ENCODE measurements at places on chromosomes 11 and 22.
A peak's percentile ranks its signal among the peaks of the same experiment; 100 is the strongest.

GRCh38 chr11:65434667-65435410 lies 12.2 kb downstream of the NEAT1 start:
- DNase-seq = no peak

GRCh38 chr22:19987394-19988306 lies 29.0 kb downstream of the ARVCF start:
- DNase-seq = no peak

GRCh38 chr11:75260396-75261170 lies 20.0 kb downstream of the TPBGL start:
- DNase-seq = no peak

- DNase-seq = no peak
Measured at GRCh38 chr22:41931701-41932269, 5.2 kb upstream of the TNFRSF13C start.

GRCh38 chr22:30221121-30221992 lies 25.2 kb downstream of the LIF start:
- DNase-seq = no peak

GRCh38 chr11:68311160-68312116 lies 953 bp upstream of the LRP5 start:
- DNase-seq = no peak

DNA sequence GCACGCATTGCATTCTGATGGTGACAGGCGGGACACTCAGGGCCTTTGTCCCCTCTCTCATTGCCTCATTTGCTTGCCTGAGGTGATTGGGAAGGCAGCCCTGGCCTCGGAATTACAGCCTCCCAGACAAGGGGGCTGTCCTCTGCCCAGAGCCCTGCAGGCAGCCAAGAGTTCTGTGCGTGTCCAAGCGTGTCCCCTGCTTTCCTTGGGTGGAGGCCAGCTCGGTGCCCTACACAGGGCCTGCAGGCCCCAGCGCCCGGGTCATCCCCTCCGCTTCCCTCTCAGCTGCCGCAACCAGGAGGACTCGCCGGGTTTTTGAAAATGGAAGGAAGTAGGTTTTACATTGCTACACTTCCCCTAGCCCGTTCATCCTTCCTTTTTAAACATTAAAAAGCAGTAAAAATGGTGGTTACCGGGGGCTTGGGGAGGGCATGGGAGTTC lies 1.9 kb downstream of the GRAMD4 start:
- DNase-seq = no peak

DNA sequence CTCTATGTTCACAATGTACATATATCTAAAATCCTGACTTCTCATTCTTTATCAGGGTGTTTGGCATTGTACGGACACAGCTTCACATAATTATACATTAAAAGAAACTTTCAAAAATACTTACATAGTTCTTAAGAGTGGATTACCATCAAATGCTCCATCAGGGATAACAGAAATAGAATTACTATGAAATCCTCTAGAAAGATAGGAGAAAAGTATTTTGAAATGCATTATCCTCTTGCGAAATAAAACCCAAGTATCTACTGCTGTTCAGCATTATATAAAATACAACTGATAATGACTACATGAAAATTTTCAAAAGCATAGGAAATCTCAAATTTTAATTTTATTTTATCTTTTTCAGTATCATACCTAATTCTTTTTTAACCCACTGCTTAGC lies 17.8 kb upstream of the CCDC34 start:
- DNase-seq = no peak

GRCh38 chr11:111082664-111083063 lies 162.9 kb upstream of the POU2AF2 start:
- no peak for DNase-seq

- no peak for DNase-seq
Measured at GRCh38 chr11:46338988-46339666, 8.1 kb upstream of the DGKZ start.

GRCh38 chr11:69730500-69730899 lies 26.7 kb upstream of the FGF19 start:
- DNase-seq = no peak

GRCh38 chr22:24156913-24157821 lies 24.1 kb upstream of the SUSD2 start:
- DNase-seq = peak; percentile 26

- DNase-seq = no peak
Measured at GRCh38 chr22:37026325-37026724, 6.8 kb downstream of the MPST start.

DNA sequence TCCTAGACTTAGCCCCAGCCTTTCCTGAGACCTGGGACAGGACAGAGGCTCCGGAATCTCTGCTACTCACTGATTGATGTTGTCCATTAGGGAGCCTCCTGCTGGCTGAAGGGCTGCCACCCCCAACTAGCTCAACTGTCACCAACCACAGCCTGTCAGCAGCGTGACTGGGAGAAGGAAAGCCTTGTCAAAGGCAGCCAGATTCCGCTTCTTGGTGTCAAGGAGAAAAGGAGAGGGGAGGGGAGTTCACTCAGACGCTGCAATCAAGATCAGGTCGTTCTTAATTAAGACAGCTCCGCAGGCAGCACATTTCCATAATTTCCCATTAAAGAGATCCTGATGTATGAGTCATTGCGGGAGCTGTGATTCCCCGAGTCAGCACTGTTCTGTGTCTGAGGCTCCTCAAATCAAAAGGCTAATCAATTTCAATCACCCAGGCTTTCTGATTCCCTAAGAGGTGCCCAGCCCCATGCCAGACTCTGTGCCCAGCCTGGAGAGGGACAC lies 152.8 kb upstream of the ZBED5 start:
- DNase-seq = no peak

DNA sequence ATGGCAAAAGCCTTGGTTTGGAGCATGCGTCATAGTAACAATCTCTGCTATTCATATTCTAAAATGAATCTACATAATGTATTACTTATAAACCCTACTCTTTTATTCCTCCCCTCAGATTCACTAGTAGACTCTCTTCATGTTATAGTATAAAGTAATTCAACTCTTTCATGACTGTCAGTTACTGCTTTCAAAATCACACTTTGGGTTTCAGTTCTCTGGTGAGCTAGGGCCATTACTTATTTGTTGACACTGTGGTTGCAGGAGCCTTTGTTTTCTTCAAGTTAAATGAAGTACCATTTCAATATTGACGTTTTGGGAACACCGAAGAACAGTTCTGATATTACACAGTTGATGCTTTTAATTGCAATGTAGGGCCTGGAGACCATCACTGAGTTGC lies 378.4 kb downstream of the DDX10 start:
- DNase-seq = no peak

DNA sequence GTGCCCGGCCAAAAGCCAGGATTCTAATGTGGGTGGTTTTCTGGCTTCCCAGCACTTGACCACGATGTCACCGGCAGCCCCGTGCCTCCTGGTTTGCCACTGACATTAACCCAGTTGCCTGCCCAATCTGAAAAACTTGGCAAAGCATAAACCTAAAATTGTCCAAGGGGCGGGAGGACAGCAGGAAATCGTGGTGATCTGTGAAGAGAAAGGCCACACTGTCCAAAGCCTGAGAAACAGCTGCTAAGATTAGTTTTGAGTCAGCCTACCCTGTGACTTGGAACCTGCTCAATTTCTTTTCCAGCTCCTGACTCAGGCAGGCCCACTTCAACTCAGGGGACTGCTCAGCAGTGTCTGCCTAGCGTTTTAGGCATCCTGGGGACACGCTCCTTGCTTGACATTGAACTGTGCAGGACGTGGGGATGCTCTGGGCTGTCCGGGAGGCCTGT lies 8.2 kb upstream of the F2 start:
- no peak for DNase-seq

DNA sequence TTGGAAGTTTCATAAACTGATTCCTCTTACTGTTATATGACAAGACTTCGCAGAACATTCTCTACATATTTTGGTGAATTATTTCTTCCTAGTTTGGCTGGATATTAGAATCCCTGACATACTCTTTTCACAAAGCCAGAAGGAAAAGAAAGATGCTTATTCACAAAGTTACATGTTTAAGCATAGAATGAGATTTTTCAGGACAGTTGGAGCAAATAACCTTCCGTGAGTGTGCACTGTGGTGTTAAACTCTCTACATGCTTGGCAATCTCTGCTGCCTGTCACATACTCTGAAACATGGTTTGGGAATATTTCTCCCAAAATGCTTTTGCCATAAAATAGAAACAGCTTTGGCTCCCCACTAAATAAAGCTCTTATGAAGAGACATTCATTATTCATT lies 230.0 kb upstream of the MTNR1B start:
- DNase-seq = no peak

DNA sequence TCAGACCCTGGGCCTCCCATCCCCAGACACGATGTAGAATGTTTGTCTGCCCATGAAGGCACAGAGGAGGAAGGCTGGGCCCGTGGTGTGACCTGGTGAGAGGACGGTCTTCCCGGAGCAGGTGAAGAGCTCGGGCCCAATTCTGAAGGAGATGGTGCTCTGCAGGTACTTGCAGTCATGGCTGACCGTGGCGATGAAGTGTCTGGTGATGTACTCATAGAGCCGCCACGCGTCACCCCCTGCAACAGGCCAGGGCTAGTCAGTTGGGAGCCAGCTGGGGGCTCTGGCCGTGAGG lies 10.0 kb upstream of the PPM1F start:
- DNase-seq = no peak

DNA sequence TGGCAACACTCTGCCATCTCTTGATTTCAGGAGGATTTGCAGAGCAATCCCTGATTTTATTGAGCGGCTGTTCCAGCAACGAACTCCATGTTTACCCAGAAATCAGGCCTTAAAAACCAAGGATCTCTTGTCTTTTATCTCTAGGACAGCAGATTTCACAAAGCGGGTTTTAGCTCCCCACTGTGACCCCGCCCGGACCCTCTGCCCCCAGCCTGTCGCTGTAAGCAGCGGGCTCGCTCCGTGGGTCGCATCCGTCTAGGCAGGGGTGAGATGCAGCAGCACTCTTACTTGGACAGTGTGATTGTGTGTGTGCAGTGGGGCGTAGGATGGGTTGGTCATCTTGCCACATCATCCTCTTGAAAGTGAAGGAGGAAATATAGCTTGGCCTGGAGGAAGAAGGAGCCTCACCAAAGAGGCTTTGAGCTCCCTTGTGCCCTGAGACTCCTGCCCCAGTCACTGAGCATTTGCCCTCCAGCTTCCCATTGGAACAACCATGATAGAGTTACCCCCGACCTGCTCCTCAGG lies 189.2 kb upstream of the TBCEL start:
- no peak for DNase-seq

DNA sequence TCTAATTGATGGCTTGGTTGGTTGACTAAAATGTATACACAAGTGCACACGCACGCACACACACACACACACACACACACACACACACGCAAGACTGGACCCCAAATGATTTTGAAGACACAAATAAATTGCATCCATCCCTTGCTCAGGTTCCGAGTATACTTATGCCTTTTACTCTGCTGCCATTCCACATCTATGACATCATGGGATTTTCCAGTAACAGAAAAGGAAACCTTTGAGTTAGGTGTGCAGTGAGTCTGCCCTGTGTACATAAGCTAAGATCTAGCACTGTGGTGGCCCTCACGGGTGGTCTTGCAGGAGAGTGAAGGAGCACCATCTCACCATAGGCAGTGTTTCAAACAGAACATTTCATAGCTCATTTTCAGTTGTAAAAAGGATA lies 20.5 kb upstream of the LARGE1 start:
- DNase-seq = no peak

GRCh38 chr11:86511086-86511551 lies 136.4 kb downstream of the CCDC81 start:
- peak; percentile 52 for DNase-seq

GRCh38 chr11:2116680-2117079 lies 22.5 kb downstream of the IGF2 start:
- no peak for DNase-seq

DNA sequence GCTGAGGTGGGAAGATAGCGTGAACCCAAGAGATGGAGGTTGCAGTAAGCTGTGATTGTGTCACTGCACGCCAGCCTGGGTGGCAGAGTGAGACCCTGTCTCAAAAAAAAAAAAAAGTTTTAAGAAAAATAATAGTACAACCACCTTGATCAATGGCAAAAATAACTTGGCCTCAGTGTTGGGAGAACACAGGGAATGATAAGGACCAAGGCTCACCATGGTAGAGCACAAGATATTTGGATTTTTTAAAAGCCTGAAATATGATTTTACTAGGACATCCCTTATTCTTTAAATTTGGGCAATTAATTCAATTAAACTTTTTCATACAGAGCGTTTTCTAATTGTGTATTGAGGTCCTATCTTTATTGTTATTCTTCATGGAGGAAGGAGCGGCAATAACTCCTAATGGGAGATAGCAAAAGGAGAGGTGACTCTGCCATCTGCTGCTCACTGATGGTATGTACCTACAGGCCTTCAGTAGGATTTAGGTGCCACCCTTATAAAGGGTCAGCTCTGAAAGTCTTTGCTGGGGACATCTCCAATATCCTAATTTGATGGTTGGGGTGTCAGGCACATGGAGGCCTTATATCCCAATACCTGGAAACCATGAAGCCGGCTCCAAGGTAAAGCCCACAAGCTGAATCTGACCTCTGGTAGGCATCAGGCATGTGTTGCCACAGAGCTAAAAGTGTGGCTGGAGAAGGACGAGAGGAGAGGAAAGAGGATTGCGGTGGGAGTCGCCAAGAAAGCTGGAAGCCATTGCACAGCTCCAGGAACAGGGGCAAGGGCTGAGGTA lies 21.9 kb upstream of the POLD3 start:
- no peak for DNase-seq

DNA sequence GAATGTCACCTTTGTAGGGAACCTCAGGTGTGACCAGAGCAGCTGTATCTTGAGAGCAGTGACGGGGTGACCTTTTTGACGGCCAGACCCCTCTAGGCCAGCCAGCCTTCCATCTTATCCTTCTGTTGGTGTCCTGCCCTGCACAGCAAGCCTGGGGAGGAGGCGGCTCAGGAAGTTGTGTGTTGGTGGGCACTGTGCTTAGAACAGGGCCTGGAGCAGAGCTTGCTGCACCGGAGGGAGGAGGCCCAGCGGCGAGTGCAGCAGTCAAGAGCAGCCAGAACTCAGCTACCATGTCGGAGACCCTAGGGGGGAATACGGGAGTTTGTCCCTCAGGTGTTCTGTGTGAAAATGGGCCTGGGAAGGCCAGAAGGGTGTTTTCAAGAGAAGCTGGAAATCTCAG lies 129.4 kb downstream of the OSBP2 start:
- DNase-seq = no peak

- DNase-seq = no peak
Measured at GRCh38 chr11:120682866-120683265, 171.3 kb downstream of the GRIK4 start.

DNA sequence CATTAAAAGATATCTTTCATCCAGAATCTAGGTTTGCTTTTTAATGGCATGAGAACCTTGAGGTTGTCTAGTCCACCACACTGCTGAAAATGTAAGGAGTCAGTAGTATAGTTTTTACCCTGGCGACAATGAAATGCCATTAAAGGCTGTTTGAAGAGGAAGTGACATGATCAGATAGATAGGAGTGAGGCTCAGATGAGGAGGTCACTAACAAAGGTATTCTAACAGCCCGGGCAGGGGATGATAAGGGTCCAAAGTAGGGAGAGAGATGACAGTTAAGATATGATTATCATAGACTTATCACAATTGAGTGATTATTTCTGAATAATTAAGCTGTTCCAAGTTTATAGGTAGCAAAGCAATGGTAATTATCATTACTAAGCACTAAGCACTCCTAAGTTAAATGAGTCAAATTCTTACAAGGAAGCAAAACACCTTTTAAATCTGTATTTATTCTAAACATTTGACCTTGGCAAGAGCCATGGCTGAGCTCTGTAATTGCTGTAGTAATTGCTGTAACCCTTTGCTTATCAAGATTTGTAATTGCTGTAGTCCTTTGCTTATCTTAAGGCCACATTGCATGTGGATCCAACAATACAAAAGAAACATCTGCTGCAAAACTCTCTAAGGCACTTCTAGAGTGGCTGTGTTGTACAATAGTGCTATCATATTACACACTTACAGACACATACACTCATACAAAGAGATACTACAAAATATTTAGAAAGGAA lies 92.6 kb downstream of the ENTHD1 start:
- no peak for DNase-seq

- no peak for DNase-seq
Measured at GRCh38 chr22:36872084-36872483, 11.3 kb downstream of the NCF4 start.

All from SIG-M5 (cell line).